ENCODE measurements at places on chromosomes 5 and 9.
A peak's percentile ranks its signal among the peaks of the same experiment; 100 is the strongest.

GRCh38 chr9:124442826-124443225 is 7.4 kb upstream of the ADGRD2 start:
- DNase-seq: no peak

DNA sequence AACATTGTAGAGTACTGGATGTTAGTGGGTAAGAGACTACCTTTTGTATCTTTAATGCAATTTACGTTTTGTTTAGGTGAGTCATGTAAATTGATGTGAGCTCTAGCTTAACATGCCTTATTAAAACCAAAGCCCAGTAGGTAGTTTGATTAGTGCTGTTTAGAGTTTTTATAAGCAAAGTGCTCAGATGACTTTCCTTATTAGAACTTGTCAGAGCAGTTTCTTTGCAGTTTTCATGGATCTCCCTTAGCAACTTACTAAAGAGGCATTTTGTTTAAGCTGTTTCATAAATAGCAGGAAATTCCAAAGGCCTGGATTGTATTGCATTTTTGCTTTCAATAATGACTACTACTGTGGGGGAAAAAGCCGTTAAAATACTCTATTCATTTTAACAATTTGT is 14.5 kb downstream of the ZSWIM6 start:
- DNase-seq: no peak

- DNase-seq: no peak
Observed at GRCh38 chr5:93359296-93359959, 221.6 kb downstream of the NR2F1-AS1 start.

DNA sequence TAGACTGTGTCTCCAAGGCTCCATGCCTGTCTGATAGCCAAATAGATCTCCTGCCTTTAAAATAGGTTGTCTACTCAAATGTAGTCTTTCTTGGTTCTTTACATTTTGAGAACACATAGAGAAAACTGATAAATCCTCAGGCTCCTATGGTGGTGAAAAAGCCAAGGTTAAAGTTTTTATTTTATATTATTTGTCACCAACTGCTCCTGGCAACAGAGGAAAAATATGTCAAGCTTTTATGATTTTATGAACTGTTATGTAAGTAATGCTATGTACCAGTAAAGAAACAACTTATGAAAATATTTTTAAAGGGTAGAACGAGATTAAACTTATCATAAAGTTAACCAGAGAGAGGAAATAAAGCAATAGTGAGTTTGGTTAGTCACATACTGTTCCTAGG is 222.8 kb downstream of the NR2F1-AS1 start:
- DNase-seq: no peak

DNA sequence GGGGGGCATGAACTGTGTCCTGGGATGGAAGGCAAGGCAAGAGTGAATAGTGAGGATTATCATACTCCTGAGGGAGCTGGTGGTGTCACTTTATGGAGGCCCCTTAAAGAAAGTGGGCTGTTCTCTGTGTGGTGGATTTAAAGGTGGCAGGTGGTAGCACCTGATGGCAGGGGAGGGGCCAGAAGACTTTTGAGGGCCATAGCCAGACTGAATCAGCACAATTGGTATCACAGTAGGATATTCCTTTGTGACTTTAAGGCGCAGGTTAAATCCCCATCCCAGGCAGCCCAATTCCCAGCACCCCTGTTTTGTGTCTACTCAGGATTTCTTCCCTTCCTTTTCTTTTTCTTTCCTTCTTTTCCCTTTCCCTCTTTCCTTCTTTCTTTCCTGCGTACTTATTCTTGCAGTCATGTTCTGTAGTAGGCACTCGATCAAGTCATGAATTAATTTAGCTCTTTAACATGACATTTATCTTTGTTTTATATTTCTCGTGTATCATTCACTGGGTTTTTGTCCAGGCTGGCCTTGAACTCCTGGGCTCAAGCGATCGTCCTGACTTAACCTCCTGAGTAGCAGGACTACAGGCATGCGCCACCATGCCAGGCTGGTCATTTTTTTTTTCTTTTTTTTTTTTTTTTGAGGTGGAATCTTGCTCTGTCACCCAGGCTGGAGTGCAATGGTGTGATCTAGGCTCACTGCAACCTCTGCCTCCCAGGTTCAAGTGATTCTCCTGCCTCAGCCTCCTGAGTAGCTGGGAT is 11.0 kb upstream of the PCBD2 start:
- DNase-seq: no peak

- DNase-seq: no peak
Observed at GRCh38 chr9:93013856-93014582, 44.5 kb upstream of the SUSD3 start.

- no peak for DNase-seq
Observed at GRCh38 chr5:170693701-170694100, 89.8 kb upstream of the GABRP start.

GRCh38 chr9:20361656-20362570 is 260.4 kb downstream of the MLLT3 start:
- no peak for DNase-seq

GRCh38 chr5:98110282-98110691 is 663.2 kb upstream of the RGMB start:
- DNase-seq: no peak

DNA sequence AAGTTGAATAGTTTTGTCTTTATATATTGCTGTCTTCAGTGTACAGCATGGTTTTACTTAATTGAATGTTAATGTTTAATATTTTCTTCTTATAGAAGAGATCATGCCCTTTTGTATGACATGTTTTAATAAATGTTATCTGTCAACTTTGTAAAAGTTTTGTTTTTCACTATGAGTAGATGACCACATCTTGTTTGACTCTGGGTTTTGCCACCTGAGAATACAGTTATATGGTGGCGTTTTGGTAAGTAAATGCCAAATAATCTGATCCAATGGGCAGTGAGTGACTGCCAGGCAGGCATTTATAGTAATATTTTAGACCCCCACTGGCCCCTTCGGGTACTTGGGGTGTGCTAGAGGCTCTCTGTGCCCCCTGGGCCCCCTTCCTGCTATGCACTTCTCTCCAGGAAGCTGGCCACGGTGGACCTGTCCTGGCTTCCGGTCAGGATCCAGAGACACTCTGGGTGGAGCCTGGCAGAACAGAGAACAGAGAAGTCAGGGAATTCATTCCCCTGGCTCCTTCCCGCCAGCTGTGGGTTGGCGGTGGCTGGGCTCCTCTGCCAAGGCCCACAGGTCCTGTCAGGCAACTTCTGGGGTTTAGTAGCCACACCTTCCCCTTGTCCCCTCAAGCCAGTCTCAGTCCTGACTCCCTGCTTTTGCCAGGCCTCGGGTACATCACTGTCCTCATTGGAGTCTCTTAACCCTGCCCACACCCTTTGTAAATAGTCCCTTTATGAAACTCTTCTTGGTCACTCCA is 22.2 kb upstream of the ZBTB34 start:
- no peak for DNase-seq

- no peak for DNase-seq
Observed at GRCh38 chr5:147554261-147554817, 44.5 kb upstream of the DPYSL3 start.

DNA sequence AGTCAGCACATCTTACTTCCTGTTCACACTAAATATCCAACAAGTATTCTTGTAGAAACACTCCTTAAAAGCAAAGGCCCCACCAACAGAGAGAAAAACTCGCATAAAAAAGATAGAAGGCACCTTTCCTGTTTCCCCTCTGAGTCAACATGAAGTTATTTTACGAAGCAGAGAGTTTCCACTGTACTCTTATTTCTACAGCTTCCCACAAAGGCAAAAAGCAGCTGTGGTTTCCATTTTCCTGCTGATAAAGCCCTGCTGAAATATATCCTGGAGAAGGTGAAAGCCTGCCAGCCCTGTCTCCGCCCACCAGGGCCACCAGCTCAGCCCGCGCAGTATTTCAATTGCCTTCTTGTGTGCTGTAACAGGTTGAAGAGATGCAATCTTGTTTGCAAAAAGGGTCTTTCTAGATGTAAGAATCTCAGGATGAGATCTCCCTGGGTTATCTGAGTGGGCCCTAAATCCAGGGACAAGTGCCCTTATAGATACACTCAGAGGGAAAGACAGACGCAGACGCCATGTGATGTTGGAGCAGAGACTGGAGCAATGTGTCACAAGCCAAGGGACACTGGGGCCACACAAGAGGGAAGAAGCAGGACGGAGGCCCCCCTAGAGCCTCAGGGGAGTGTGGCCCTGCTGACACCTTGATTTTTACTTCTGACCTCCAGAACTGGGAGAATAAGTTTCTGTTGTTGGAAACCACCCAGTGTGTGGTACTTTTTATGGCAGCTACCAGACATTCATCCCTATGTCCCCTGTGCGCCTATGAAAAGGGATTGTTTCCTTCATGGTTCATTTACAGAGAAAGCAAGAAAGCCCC is 19.9 kb downstream of the SEMA4D start:
- DNase-seq: peak; percentile 77

- no peak for DNase-seq
Observed at GRCh38 chr5:126745259-126745992, 31.5 kb upstream of the LMNB1 start.

GRCh38 chr5:5644249-5644648 is 221.8 kb downstream of the ICE1 start:
- no peak for DNase-seq

DNA sequence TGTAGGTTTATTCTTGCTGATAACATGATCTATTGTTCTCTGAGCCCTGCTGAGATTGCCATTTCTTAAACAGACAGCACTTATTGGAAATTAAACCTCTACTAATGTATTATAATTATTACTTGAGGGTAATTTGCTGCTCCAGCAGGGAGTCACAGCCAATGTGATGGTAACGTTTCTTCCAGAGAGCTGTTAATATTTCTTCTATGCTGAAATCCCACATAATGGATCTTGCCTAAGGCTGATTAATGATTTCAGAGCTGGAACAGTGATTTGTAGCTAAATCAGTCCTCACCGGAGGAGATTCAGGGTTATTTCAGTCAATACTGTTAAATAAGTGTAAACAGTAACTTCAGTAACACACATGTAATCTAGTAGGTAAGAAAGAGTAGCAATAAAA is 170.1 kb downstream of the CDH12 start:
- DNase-seq: no peak

GRCh38 chr9:133004091-133004998 is 25.9 kb downstream of the GFI1B start:
- DNase-seq: no peak

DNA sequence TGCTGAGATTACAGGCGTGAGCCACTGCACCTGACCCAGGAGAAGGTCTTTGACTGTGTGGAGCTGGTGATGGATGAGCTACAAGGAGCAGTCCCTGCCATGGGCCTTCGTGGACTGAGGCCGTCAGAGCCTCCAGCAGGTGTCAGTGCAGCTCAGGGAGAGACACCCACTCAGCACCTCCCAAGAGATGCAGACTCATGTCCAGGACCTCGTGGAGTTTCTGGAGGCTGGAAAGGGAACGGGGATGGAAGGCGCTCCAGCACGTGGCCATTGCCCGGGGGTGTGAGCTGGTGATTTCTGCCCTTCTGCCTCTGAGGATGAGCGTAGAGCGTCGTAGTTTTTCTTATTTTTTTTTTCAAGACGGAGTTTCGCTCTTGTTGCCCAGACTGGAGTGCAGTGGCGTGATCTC is 9.5 kb downstream of the TOR4A start:
- DNase-seq: no peak

DNA sequence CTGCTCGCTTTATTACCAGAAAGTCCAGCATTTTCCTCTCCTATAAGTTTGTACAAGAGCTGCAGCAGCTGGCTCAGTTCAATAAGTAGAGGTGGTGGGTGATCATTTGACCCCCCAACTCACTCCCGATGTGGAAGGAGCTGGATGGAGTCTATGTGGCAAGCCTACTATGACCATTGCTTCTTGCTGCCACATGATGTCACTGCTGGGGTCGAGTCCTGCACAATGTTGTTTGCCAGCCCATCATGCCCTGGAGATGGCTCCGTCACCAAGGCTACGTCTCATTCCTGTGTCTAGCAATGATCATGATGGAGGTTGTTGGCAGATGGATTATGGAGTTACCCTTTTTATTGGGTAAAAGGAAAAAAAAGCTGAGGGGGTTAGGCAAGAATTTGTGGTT is 266.3 kb downstream of the PSAT1 start:
- no peak for DNase-seq

DNA sequence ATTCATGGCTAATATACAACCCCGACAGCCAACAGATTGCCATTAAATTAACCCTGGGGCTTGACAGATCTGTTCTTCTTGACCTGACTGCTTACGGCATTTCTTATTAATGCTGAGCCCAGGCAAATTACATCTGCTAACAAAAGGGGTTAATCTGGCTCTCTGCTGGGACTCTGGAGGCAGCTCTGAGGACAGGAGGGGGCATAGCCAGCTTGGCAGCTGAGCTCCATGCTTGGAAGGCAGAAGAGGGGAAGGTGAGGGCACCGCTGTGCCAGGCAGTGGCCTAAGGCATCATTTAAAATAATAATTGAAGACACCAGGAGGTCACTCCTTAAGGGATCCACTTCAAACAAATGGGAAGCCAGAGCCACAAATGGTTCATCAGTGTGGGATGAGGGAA is 126.0 kb upstream of the GPR151 start:
- no peak for DNase-seq

DNA sequence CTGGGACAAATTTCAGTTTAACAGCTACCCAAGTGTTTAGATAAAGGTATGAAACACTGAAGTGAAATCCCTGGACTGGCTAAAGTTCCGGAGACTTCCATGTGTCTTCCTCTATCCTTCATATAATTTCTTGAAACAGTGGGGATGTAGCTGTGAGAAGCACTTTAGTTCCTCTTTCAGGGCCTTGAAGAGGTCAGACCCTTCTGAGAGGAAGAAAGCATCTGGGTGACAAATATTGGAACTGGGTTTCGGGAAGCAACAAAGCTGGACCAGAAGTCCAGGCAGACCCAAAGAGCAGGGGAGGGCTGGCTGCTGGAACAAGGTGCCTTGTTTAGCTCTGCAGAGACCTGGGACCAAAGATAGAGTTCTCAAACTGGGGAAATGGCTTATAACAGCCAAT is 75.4 kb upstream of the ZFAND5 start:
- no peak for DNase-seq

DNA sequence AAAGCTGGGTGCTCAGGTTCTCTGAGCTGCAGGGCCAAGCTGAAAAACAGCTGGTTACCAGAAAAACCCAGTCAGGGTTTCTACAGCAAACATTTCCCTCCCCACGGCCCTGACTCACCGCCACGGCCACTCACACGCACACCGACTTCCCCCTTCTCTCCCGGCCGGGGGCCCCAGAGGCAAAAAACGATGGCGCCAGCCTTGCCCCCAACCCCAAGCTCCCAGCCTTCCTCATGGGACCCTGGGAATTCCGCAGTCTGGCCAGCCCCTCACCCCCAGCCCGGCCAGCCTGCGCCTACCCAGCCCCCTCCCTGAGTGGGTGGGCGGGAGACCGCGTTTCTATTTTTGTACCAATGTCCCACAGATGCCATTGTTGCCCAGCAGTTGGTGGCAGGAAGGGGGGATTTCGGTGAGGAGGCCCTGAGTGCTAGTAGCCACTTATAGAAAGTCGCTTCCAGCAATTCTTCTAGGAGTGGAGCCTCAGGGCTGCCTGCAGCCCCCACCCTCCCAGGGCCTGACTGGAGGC is 18.4 kb downstream of the ENG start:
- no peak for DNase-seq

- DNase-seq: peak; percentile 51
Observed at GRCh38 chr5:112921026-112921832, 798 bp downstream of the REEP5 start.

DNA sequence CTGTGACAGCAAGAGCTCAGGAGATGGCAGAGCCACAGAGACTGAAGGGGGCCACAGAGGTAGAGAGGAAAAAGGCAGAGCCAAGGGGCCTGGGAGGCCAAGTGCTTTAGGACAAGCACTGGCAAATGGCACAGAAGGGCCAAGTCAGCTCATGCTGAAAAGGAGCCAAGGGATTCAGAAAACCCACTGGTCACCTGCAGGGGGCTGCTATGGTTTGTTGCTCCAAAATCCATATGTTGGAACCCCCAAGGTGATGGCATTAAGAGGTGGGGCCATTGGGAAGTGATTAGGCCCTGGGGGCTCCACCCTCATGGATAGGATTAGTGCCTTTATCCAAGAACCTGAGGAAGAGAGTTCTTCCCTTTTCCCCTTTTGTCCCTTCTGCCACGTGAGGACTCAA is 165.4 kb downstream of the ARSB start:
- no peak for DNase-seq
